ENCODE measurements at places on chromosomes 13 and 19.

GRCh38 chr19:5154799-5155426, 185.7 kb downstream of the PTPRS start:
- no peak for DNase-seq

DNA sequence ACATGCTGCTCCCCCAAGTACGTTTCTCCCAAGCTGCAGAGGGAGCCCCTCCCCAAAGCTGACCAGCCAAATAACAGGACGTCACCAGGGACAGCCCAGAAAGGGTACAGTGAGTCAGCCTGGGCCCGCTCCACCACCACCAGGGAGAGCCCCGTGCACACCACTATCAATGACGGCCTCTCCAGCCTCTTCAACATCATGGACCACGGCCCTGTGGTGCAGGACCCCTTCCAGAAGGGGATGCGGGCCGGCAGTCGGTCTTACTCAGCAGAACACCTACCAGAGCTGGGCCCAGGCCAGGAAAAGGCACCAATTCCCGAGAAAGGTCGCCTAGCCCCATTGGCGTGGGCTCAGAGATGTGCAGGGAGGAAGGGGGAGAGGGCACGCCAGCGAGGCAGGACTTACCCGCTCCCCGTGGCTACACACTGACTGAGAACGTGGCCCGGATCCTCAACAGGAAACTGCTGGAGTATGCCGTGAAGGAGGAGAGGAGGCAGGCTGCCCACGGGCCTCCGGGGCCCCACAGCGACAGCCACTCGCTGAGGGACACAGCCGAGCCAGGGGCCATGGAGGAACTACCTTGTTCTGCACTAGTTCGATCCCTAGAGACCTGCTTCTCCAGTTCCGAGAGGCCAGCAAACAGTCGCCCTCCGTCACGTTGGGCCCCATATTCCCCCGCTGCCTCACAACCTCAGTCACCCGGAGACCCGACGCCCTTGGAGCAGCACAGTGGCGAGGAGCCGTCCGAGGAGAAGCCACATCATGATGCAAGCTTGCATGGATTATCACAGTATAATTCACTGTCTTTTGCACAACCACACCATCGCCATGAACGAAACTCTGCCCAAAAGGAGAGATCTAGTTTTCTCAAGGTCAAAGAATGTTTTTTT, 815.9 kb upstream of the KLHL1 start:
- DNase-seq: peak; percentile 4

DNA sequence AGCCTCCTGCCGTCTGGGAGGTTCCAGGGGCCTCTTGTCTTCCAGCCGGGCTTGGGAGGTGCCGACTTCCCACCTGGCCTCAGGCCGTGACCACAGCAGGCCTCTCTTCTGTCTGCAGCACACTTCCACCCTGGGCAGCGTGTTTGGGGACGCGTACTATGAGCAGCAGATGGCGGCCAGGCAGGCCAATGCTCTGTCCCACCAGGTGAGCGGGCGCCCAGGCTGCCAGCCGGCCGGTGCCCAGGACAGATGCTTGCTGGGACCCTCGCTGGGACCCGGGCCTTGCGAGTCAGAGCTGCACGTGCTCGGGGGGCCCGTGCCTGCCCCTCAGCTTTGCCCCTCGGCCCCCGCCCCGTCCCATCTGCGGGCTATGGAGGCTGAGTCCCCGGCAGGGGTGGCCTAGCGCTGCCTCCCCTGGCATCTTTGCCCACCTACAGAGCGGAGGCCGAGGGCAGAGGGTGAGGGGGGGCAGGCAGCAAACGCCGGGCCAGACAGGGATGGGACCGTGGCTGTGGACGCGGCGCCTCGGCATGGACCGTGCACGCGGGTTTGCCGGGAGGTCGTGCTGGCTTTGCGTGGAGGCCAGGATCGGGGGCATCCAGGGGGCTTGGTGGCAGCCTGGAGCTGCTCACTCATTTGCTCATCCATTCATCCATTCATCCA, 16.2 kb downstream of the COMP start:
- no peak for DNase-seq

DNA sequence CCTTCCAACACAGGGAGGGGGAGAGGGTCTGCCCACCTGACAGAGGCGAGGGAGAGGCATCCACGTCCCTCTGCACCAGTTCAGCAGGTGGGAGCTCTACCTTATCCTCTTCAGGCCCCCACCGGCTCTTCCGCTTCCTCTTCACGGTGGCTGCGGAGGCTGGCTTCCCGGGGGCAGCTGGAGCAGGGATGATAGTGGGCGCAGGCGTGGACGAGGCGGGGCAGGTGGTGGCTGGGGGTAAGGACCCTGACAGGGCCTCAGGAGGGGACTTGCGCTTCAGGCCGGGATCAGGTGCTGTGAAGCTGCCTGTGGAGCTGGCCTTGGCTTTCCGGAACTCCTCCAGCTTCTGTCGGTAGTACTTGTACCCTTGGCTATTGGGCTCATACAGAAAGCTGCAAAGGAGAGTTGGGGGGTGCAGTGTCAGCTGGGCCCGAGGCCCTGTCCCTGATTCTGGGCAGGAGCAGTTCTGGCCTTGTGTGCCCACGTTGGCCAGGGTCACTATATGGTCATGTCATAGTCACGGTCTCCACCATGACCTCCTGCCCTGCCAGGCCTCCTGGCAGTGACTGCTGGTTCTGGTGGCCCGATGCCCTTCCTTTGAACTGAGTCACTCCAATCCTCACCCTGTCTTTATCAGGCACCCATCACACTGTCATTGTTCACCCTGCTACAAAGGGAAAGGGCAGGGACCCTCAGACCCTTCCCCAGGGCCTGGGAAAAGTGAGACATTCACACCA, 23.2 kb downstream of the SUGP1 start:
- DNase-seq: no peak

DNA sequence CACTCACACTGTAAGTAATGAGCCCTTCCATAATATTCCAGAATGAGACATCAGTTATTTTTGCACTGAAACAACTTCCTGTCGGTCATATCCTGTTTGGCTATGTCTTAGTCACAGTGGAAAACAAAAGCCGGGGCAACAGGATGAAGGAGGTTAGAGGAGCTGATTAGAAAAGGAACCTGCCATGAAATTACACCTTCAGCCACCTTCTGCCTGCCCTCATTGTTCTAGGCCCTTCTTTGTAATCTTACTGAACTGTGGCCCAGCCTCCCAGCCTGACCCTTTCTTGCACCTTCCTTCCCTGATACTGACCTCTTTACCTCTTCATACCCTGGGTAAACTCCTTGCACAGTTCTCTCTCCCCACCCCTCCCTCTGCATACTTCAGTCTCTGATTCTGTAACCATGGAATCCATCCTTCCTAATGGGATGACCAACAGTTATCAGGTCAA, 67.3 kb downstream of the DOCK9 start:
- peak; percentile 71 for DNase-seq

DNA sequence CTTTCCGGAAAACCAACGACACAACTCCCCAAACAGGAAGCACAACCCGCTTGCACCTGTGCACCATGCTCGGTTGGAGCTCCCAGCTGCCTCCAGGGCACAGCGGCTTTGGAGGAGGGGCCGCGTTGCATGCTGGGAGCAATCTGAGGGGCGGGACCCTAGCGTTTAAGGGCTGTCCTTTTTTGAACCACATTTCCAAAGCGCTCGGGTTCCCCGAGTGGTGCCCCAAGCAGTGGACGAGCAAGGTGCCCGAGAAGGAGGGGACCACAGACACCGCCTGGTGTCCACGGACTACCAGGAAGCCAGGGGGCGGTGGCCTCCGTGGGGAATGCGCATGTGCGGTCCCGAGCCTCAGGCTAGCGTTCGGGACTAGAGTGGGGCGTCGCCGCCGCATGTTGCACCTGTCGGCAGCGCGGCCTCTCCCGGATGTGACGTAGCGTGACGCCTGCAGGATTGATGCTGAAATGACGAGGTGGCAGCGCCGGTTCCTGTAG, 11.9 kb upstream of the ZNF57 start:
- DNase-seq: no peak

Data from fibroblast of lung (primary cell).